ENCODE measurements at places on chromosomes 1 and 21.
A peak's percentile ranks its signal among the peaks of the same experiment; 100 is the strongest.

DNA sequence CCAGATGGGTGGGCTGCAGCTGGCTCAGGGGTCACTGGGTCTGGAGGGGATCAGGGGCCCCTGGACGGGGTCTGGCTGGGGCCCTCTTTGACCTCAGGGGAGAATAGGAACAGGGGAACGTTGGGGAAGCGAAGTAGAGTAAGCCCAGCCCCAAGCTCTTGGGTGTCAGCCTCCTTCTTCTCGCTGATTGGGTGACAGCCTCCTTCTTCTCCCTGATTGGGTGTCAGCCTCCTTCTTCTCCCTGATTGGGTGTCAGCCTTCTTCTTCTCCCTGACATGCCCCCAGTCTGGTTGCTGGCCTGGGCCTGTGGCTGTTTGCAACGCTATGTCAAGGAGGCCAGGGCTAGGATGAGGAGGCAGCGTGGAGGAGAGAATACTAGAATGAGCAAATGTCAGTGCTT is 76.7 kb upstream of the CASZ1 start:
- no peak for DNase-seq

DNA sequence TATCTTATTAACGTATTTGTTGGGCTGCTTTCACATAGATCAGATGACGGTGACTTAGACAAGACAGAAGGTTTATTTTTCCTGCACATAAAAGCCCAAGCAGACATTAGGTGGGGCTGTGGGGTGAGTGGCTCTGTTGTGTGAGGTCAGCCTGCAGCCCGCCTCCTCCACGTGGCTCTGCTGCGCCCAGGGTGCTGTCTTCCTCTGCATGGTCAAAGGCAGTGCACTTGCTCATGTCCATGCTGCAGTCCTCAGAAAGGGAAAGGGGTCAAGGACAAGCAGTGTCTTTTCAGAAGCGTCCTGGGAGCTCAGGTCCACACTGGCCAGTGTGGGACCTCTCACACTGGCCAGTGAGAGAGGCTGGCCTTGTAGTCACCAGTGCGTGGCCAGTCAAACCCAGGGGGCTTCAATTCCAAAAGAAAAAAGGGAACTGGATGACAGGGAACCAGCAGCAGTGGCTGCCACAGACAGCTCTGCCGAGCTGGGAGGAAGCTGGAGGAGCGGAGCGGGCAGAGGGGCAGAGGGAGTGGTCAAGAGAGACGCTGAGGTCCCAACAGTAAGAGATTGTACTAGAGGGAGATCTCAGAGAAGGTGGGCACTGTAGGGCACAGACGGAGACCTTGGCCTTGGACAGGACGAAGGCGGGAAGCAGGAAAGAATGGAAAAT is 35.9 kb upstream of the SLC45A1 start:
- no peak for DNase-seq

GRCh38 chr1:89987159-89987819 is 7.6 kb upstream of the ZNF326 start:
- peak; percentile 87 for DNase-seq

GRCh38 chr1:114094363-114094634 is 59.4 kb downstream of the SYT6 start:
- no peak for DNase-seq

DNA sequence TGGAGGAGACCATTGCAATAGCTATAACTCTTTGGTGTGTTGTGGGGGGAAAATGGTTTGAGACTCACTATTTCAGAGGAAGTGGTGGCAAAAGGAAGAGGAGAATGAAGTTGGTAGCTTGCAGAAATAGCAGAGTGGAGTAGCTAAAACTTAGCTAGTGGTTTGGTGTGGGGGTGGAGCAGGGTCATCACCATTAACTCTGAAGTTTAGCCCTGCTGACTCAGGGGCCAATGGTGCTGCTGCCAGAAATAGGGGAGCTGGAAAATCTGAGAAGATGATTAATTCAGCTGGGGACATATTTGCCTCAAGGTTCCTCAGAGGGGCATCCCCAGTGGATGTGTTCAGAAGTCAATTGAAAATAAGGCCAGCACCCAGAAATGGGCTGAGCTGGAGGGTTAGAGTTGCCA is 65.4 kb downstream of the RUNX1 start:
- no peak for DNase-seq

Data from NCI-H345 (cell line).